ENCODE measurements at places on chromosomes 16 and 17. TPM values are rescaled to one million over a fixed set of nuclear protein-coding genes. Genes with fewer than 3 reads are reported as not detected.

PPY gene
- total RNA-seq = not detected

UTP4 gene
- total RNA-seq = 102 TPM

ADGRG3 gene
- total RNA-seq = not detected

CD19 gene
- total RNA-seq = 0.74 TPM

GLYR1 gene
- 78.4 TPM for total RNA-seq

CTRB1 gene
- total RNA-seq = not detected

CCDC78 gene
- total RNA-seq = 2.4 TPM

Measured in activated CD4-positive, alpha-beta T cell treated with anti-CD3 and anti-CD28 coated beads for 36 hours (primary cell).